Mucosa of descending colon (tissue), 3 donors: ENCODE measurements at places on chromosomes 13 and 19.
A peak's percentile ranks its signal among the peaks of the same experiment; 100 is the strongest.

DNA sequence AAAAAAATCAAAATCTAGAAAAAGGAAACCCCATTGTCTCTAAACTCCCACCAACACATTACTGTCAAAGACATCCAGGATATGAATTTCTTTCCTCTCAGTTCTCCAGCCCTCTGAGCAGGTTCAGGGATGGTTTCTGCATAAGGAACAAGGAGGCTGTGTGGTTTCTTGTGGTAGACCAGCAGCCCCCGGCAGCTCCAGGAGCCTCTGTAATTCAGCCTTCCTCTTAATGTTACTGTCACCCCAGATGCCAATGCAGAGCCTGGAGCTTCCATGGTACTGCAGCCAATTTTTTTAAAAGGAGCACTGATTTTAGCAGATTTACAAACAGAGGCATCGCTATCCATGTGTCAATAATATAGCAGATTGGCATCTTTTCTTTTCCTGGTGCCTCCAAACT, 100.6 kb upstream of the FAM216B start:
- no peak for DNase-seq

DNA sequence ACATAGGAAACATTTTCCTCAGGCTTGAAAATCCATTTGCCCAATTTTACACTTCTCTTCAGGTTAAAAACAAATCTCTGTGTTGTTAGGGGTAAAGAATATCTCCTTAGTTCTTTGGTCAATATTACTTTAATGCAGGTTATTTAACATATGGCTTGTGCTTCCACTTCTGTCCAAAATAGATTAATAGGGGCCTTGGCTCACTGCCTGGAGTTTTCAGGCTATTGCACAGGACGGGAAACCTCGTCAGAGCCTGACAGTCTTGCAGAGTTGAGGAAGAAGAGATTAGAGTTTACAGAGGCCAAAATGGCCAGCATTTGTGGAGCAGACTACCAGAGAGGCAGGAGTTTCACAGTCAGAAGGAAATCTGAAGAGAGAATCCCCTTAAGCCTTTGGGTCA, 863.9 kb upstream of the GPC6 start:
- no peak for DNase-seq

- DNase-seq = no peak
Measured at GRCh38 chr13:76715621-76716020, 170.6 kb downstream of the KCTD12 start.

- no peak for DNase-seq
Measured at GRCh38 chr13:37914781-37915391, 45.3 kb upstream of the TRPC4 start.

DNA sequence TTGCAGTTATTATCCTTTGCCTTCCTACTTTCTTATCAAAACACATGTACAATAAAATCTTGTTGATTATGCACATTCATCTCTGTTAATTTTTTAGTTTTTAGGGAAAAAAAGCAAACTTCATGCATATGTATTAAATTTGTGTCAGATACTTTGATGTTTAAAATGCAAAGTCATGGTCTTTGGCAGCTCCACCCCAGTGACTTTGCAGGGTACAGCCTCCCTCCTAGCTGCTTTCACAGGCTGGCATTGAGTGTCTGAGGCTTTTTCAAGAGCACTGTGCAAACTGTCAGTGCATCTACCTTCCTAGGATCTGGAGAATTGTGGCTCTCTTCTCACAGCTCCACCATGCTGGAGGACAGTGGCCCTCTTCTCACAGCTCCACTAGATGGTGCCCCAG, 1988.1 kb upstream of the PCDH20 start:
- DNase-seq = no peak

DNA sequence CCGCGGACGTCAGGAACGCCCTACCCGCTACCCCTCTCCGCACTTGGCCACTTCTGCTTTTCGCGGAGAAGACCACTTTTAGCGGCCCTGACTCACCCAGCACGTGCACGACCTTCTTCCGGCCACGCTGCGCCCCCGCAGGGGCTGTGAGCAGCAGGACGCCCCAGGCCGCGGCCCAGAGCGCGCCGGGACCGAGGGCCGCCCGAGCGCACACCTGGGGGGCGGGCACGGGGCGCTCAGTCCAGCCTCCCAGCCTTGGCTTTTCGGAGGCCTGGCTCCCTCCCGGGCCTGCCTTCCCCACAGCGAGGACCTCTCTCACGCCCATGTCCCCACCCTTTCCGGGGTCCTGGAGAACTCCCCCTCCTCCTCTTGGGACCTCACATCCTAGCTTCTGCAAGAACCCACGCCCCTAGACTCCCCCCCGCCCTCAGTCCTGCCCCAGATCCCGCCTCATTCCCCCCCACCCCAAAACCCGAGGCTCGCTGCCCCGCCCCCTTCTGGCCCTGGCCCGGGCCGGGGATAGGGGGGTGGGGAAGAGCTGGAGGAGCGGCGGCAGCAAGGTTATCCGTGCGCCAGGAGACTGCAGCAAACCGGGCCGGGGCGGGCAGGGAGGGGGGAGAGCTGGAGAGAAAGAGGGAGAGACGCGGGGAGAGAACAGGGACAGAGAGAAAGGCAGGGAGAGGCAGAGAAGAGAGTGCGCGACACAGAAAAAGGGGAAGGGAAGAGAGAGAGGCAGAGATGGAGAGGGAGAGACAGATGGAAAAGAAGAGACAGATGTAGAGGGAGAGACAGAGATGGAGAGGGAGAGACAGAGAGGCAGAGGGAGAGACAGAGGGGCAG, 11.5 kb downstream of the TM6SF2 start:
- no peak for DNase-seq

- DNase-seq = no peak
Measured at GRCh38 chr19:30653646-30654386, 281.6 kb downstream of the ZNF536 start.

DNA sequence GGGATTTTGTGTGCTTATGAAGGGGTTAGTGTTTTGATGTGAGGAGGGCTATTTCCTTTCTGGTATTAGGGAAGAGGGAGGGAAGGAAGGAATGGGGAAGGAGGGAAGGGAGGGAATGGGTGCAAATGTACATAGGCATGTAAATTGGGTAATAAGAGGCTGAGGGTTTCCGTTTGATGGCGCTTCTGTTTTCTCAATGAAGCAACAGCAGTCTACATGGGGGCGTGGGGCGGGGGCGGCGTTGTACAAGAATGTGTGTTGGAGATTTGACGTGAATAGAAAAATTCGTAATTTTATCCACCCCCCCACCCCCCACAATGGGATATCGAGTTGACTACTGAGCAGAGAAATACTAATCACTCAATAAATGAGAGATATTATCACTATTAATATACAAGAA, 52.5 kb downstream of the PDS5B start:
- no peak for DNase-seq

GRCh38 chr19:1206864-1207450, 1.4 kb downstream of the STK11 start:
- DNase-seq = peak; percentile 60

DNA sequence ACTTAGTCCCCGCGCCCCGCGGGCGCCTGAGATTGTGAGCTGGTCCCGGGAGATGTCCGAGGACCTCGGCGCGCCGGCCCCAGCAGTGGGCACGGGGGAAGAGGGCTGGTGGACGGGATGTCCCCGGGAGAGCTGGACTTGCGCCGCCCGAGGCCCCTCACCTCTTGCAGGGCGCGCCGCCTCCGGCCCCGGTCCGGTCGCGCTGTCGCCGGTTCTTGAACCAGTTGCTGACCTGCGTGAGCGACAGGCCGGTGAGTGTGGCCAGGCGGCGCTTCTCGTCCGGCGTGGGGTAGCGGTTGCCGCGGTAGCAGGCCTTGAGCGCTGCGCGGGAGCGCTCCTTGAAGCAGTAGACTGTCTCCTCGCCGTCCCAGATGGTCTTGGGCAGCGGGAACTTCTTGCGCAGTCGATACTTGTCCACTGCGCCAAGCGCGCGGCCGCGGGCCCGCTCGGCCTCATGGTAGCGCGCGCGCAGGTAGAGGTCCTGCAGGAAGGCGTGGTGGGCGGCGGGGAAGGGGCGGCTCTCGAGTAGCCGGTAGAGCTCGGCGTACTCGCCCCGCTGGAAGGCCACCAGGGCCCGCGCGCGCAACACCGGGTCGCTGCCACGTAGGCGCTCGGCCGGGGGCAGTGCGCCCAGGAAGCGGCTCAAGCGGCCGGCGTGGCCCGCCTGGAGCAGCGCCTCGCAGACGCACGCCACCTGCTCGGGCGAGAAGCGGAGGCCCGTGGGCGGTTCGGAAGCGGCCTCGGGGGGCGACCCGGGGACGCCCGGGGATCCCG, 984 bp downstream of the SIX5 start:
- peak; percentile 69 for DNase-seq

GRCh38 chr13:51151463-51151862, 40.4 kb upstream of the C13orf42 start:
- DNase-seq = no peak

- no peak for DNase-seq
Measured at GRCh38 chr19:35329323-35329722, 336 bp downstream of the CD22 start.

DNA sequence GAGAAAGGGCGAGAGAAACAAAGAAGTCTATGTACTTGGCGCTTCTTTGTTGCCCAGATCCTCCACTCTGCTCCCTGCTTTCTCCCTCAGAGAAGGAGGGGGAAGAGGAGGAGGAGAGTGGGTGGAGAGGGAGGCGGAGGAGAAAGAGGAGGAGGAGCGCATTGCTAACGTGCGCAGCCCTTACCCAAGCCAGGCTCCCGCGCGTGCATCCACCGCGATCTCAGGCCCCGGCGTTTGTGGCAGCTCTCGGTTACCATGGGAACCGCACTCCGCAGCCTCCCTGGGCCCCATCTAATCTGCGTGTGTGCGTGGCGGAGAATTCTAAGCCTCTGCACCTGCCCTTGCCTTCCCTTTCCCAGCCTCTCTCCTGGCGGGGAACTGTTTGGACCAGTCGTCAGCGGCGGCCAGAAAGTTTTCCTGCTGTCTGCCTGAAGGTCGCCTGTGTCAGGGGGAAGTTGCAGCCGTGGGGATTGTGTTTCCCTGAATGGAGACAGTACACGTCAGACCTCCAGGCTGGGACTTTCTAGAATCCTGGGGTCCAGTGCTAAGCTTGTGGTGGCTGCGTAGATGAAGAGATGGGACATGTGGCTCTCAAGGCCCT, at the start of gene ERICH6B:
Gene ERICH6B, minus strand, starts transcription at position 239 of the 601 bp plus-strand sequence. CDS start 18,734 bp downstream, outside the sequence.
- no peak for DNase-seq

DNA sequence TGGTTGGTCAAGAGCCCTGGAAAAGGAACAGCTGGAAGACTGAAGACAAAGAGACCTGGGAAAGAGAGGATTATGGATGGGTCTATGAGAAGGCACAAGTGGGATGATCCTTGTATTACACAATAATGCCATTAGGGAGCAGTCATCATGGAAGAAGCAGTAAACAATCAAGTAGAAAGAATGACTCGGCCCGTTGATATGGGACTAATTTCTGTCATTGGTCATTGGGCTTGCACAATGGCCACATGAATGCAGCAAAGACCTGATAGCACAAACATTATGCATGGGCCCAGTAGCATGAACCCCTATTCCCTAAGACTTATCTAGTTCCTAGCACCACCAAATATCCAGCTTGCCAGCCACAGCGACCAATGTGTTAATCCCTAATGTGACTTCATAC, 390.3 kb upstream of the ZNF507 start:
- no peak for DNase-seq

GRCh38 chr19:28501976-28502375, 711.0 kb downstream of the UQCRFS1 start:
- DNase-seq = no peak

GRCh38 chr13:95497381-95497807, 55.1 kb upstream of the CLDN10 start:
- no peak for DNase-seq

DNA sequence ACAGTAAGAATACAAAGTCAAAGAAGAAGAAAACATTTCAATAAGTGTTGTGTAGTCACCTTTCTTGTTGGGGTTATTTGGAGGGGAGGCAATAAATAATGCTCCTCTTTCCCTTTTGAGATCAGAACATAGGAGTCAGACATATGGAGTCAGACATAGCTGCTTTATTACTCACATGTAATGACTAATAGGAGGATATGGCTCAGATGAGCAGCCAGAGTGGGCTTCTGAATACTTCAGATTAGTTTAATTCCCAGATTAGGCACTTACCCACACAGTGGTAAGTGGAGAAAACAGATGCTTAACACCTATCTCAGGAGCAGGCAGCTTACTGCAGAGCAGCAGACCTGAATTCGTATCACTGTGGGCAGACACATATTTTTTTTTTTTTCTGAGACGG, 31.7 kb upstream of the C1QTNF9B start:
- no peak for DNase-seq

- DNase-seq = no peak
Measured at GRCh38 chr13:36666477-36667229, 7.2 kb upstream of the SERTM1 start.

DNA sequence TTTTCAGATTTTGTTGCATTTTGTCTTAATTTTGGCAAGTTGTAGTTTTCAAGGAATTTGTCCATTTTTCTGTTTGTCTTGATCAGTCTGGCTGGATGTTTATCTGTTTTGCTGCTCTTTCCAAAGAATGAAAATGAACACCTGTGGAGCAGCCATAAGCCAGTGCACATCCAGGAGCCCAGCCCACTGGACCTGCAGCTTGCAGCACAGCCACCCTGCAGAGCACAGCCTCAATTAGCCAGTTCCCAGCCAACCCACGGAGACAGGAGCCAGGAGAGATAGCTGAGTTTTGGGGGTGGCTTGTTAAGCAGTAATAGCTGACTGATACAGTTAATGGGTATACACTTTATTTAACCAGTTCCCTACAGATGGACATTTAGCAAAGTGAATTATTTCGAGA, 38.0 kb upstream of the URI1 start:
- DNase-seq = no peak

DNA sequence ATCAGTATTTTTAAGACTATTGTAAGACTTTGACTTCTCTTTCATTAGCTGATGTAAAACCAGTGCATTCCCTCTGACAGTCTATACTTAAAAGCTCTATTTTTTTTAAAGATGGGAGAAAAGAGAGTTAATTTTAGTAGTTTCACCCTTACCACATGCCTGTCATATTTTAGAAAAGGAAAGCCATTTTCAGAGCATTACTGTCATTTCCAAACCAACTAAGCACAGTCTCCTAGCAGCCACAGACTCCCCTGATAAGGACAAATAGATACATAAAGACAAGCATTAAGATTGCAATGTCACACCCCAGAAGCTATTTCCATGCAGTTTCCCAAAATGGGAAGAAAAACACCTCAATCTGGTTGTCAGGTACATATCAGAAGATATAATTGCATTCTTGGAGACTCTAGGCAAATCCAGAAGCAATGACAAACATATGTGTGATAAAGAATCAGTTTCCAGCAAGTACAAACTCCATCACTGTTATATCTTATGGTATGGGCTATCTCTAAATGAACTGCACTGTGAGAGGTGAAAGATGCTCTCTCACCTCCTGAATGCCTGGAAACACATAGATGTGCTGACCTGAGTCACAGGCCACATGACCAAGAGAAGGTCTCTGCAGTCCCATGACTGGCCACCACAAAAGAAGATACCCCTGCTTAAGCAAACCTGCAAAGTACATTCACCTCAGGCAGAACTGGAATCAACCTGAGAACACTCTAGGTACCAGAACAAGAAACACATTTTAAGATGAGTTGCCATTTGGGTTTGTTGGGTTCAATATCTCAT, 303.3 kb downstream of the POU4F1 start:
- DNase-seq = no peak

- DNase-seq = peak; percentile 91
Measured at GRCh38 chr19:17579661-17580244, 24.3 kb downstream of the COLGALT1 start.

- no peak for DNase-seq
Measured at GRCh38 chr19:4742723-4743646, 19.3 kb upstream of the DPP9 start.

- DNase-seq = peak; percentile 83
Measured at GRCh38 chr13:26961890-26962615, 201.5 kb upstream of the GPR12 start.
